GM12865 (cell line): ENCODE measurements at places on chromosomes 3 and 15.
A peak's percentile ranks its signal among the peaks of the same experiment; 100 is the strongest.

GRCh38 chr15:31031471-31032067, 40.1 kb upstream of the MTMR10 start:
- peak; percentile 74 for DNase-seq

DNA sequence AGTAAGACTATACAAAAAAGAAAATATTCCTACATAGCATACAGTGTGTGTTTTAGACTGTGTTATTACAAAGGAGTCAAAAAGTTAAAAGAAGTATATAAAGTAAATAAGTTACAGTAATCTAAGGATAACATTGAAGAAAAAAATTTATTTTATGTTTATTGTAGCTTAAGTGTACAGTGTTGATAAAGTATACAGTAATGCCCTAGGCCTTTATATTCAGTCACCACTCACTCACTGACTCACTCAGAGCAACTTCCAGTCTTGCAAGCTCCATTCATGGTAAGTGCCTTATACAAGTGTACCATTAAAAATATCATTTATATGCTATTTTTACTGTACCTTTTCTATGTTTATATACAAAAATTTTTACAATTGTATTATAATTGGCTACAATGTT, 220.1 kb downstream of the BCHE start:
- DNase-seq: no peak

- no peak for DNase-seq
Measured at GRCh38 chr3:171842864-171843518, at the start of gene TMEM212. Gene TMEM212 (plus strand): TSS chr3:171843349. CDS start chr3:171843384, 35 bp downstream.

DNA sequence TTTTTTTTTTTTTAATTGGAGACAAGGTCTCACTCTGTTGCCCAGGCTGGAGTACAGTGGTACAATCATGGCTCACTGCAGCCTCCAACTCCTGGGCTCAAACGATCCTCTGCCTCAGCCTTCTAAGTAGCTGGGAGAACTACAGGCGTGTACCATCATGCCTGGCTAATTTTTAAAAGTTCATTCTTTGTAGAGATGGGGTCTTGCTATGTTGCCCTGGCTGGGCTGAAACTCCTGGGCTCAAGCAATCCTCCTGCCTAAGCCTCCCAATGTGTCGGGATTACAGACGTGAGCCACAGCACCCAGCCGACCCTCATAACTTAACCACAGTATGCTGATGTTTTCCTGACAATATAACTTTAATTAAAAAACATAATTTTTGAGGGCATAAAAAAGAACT, 24.3 kb downstream of the IL17RD start:
- no peak for DNase-seq

GRCh38 chr3:182524711-182525401, 268.4 kb upstream of the ATP11B start:
- DNase-seq: no peak

DNA sequence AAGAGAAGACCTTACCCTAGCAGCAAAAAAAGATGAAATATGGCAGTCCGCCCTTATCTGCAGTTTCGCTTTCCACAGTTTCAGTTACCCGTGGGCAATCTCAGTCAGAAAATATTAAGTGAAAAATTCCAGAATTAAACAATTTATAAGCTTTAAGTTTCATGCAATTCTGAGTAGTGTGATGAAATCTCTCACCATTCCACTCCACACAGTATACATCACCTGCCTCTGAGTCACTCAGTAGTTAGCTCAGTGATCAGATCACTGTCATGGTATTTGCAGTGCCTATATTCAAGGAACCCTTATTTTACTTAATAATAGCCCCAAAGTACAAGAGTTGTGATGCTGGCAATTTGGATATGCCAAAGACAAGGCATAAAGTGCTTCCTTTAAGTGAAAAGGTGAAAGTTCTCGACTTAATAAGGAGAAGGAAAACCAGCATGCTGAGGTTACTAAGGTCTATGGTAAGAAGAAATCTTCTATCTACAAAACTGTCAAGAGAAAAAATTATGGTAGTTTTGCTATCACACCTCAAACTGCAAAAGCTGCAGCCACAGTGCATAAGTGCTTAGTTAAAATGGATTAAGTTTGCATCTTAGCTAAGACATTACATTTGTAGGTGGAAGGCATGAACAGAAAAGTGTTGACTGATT, 48.1 kb downstream of the HSPBAP1 start:
- no peak for DNase-seq

DNA sequence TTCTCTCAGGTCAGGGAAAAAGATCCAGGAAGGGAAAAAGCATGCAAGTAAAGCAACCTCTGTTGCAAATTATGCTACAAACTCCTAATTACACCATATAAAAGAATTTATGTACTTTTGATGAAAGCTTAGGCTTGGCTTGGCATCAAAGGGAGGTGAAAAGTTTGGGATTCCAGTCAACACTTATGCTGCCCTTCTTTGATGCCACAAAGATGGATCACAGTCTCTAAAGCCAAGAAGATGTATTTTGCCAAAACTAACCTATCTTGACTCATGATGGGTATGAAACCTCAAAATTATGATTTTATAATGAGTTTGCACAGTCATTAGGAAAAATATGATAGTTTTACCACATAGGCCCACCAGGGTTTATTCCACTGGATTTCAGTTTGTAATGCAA, 101.0 kb upstream of the CCDC80 start:
- DNase-seq: no peak
